ENCODE measurements at places on chromosomes 4 and X.

DNA sequence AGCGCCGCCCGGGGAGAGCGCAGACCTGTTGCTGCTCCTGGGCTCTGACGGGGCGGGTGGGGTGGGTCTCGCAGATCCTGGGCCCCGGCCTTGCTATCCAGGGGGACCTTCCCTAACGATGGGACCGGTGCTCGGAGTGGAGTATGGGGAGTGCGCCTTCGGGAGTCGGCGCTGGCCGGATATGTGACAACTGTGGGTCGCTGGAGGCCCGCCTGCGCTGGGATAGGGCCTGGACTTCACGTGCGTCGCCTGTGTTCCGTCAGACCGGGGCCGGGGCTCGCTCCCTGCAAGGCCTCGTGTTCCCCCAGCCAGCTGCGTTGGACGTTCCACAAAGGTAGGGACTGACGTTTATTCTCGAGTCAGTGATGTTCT, 1.3 kb downstream of the TBL1X start:
- DNase-seq, result peak; percentile 92

DNA sequence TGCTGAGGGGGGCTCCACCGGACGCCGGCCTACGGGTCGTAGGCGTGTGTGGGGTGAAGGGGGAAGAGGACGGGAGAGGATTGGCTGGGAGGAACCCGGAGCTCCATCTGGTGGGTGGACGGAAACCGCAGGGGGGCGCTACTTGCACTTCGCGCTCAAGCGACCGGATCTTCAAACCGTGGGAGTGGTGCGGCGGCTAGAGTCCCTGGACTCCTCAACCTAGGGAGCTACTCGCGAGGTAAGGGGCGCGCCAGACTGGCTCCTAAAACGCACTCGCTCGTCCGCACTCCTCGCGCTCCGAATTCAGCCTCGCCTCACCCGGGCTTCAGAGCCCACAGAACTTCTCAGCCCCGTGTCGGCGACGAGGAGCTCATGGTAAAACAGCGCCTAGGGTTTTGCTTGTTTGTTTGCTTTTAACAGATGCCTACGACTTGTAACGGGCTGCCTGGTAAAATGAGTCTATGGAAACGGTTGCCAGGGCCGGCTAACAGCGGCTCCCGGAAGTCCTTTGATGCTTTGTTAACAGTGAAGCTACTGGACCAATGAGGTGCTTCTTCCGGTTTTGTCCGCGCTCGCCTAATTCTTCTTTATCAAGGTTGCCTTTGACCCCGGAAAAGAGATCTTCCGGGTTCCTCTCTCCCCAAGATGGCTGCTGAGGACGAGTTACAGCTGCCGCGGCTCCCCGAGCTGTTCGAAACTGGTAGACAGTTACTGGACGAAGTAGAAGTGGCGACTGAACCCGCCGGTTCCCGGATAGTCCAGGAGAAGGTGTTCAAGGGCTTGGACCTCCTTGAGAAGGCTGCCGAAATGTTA, at the start of gene IGBP1:
Gene IGBP1 (plus strand): TSS at position 145 of the 813 bp plus-strand sequence. CDS start 501 bp downstream, at position 646.
- DNase-seq, result peak; percentile 82

DNA sequence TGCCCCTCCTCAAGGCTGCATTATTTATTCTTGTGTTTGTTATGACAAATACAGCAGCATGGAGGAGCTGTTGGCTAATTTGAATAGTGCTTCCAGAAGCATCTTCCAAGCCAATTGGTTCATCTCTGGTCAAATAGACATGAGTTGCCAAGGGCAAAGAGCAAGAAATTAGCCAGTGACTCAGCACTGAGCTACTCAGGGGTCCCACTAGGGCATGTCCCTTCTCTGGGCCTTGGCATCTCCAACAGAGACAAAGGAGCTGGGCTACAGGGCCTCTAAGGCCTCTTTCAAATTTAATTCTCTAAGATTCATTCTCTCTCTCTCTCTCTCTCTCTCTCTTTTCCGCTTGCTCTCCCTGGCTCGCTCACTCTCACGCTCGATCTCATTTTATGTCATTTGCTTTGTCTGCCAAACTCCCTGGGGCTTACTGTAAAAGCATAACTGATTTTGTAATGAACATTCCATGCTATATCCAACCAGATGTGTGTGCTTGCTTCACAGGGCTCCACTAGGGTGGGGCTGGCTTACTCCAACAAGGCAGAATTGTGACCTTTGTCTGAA, 86.7 kb upstream of the MAGEA4 start:
- DNase-seq, result no peak

DNA sequence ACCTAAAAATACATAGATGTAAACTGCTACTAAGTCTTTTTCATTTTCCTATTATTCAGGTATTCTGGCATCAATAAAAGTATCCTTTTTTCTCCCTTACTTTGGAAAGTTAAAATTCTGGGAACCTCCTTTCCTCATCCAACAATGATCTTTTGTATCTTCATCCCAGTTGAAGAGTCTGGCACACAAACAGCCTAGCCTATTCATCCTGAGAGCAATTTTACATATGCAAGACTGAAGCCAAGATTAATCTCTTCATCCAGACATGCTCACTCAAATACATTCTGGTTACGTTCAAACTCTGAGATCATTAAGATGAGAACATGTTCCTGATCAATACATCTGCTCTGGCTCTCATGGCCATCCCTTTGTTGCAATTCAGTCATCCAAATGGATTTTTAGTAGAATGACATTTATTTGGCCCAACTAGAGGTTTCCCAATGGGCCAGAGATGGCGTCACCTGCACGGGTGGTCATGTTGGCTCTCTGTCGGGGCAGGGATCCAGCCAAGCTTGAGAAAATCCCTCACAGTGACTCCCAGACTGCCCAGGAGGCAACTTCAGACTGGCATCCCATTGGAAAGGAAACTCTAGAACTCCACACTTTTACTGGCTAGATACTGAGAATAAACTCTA, 135.3 kb upstream of the VCX2 start:
- DNase-seq, result no peak

DNA sequence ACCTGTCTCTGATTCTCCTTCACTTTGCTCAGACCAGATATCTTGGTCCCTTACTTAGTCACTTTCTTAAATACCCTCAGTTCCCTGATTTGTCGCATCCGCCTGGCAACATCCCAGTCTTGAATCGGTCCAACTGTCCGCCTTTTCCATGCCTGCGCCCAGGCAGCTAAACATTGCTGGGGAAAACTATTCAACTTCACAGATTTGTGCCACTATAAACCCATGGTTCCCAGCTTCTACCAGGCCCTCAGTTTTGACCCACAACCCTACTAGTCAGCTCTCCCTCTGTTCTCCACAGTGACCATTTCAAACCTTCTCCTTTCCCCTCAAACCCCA, 451 bp upstream of the FGD1 start:
- DNase-seq, result no peak

Data from lower leg skin (tissue), 4 donors.